NCI-H1417 treated with DMSO at 0.1 percent for 48 hours (cell line): ENCODE measurements at places on chromosomes 12 and 14.
A peak's percentile ranks its signal among the peaks of the same experiment; 100 is the strongest.

- DNase-seq = no peak
Observed at GRCh38 chr14:95011445-95012006, 145.8 kb downstream of the DICER1 start.

DNA sequence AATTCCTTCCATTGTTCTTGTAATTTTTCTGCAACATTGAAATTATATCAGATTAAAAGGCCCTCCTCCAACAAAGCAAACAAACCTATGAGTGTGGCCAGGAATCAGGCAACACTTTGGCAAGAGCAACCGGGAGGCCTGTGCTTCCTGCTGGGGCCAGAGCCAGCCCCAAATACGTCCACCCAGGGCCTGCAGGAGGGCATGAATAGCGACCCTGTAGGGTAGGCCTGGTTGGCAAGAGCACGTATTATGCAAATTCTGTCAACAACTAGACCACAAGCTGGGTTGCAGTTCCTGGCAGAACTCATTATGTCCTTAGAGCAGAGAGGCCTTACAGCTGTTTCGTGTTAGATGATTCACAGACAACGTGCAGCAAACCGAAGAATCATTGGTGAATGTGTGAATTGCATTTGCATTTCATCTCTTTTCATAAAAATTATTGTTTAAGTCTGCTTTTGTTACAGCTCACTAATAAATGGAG lies 26.9 kb upstream of the LGALS3 start:
- DNase-seq = peak; percentile 58

DNA sequence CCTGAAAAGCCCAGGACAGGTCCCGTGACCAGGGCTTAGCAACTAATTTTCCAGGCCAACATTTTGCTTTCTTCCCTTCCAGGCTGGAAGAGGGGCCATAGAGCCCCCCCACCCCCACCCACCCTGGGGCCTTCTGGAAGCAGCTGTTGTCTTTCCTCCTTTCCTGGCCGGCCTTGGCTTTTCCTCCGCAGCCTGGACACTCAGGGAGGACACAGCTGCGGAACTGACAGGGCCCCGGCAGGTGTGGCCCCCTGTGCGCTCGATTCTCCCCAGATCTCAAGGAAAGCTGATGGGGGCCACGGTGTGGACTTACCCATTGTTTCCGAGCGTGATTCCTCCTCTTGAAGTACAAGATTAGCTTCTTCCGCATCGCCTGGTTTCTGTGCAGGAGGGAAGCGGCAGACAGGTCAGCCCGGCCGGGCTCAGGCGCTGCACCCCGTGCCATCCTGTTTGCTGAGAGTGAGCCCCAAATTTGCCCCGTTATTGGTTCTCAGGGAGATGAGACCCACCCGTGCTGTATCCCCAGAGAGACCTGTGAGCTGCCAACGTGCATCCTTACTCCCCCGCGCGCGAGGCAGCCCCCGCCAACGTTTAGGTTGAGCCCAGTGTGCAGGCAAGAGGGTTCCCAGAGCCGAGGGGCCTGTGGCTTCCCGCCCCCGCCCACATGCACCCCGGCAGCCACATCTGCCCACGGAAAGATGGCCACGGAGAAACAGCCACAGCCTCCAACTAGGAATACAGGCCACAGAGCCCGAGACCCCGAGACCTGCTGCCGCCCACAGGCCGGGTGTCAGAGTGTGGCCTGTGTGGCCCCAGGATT lies 129.6 kb downstream of the NCOR2 start:
- no peak for DNase-seq

DNA sequence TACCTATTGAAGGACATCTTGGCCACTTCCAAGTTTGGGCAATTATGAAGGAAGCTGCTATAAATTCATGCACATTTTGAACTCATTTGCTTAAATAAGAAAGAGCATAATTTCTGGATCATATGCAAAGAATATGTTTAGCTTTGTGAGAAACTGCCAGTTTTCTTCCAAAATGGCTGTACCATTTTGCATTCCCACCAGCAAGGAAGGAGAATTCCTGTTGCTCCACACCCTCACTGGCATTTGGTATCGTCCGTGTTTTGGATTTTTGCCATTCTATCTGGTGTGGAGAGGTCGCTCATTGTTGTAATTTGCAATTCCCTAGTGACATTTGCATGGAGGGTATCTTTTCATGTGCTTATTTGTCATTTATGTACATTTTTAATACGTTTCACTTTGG lies 339.3 kb downstream of the DAD1 start:
- DNase-seq = no peak

DNA sequence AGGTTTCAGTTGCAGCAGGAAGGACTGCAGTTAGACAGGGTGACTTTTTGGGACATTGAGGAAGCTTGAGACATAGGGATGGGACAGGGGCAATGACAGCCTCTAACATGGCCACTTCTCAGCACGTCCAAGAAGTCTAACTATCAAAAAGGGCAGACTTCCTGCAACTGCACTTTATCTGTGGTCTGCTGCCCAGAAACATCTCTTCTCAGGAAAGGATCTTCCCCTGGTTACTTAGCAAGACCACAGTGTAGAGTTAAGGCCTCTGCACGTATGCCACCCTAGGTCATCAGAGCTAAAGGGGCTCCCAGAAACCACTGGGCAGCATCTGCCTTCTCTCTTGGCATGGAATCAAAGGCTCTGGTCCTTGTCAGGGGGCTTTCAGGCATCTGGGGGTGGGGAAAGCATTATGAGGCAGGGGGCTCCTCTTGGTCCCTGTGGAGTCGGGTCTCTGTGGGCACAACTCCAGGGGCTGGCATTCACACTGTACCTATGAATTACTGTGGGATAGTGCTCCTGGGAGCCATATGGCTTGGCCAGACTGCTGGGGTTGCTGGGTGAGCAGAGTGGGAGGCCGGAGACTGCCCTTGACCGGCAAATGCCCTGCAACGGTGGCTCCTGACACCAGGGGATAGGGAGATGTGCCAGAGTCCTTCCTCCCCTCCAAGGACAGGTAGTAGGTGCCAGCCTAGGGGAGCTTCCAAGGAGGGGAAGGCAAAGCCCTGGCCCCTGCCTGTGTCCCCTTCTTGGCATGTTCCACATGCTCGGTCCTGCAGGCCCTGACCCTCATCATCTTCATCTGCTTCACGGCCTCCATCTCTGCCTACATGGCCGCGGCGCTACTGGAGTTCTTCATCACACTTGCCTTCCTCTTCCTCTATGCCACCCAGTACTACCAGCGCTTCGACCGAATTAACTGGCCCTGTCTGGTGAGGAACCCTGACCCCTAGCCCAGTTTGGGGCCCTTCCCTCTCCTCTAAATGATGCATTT lies 1.0 kb downstream of the CMTM5 start:
- DNase-seq = no peak

DNA sequence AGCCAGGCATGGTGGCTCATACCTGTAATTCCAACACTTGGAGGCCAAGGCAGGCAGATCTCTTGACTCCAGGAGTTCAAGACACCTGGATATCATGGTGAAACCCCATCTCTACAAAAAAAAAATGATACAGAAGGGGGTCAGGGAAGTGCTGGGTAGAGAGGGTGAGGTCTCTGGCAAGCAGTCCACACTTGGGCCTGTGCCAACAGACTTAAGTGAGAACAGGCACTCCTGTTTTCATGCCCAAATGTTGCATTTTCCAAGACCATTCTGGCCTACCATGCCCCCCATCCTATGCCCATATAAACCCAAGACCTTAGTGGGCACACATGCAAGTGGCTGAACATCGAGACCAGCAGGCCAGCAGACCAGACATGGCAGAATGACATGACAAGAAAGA lies 16.0 kb upstream of the CMAS start:
- DNase-seq = no peak
